ENCODE measurements at places on chromosomes 1 and 21. TPM values are rescaled to one million over a fixed set of nuclear protein-coding genes. Genes with fewer than 3 reads are reported as not detected.

The SLC45A3 gene
- total RNA-seq = 7.0 TPM

The DNAJC11 gene
- total RNA-seq = 65.1 TPM

DNA sequence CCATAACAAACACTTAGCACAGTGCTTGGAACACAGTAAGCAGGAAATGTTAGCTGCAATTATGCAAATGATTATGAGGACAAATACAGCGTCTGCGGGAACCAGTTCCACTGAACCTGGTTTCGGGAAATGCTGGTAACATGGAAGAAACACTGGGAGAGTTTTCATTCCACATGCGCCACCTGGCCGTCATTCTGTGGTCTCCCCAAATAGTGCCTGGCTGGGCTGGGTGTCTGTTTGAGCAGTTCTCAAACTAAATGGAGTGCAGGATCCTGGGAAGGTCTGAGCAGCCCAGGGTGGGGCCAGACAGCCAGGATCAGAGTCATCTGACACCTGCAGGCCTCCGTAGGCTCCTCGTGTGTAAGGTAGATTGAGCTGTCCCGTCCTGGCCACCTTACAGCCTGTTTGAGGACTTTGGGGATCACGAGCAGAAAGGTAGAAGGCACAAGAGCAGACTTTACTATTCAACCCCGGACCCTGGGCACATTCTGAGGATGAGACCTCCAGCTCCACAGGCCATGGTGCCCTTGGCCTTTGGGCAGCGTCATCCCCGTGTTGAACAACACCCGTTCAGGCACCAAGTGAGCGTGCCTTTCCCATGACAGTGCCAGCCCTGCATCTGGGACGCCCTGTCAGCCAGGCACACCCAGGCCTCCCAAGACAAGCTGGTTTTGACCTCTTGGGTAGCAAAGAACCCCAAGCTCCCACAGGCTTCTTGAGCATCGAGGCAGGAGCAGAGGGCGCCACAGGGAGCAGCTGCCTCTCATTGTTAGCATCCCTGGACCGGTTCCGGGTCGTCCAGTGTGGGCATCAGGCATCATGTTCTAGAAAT is 101.9 kb downstream of the PRDM2 start:
- no peak for DNase-seq

DNA sequence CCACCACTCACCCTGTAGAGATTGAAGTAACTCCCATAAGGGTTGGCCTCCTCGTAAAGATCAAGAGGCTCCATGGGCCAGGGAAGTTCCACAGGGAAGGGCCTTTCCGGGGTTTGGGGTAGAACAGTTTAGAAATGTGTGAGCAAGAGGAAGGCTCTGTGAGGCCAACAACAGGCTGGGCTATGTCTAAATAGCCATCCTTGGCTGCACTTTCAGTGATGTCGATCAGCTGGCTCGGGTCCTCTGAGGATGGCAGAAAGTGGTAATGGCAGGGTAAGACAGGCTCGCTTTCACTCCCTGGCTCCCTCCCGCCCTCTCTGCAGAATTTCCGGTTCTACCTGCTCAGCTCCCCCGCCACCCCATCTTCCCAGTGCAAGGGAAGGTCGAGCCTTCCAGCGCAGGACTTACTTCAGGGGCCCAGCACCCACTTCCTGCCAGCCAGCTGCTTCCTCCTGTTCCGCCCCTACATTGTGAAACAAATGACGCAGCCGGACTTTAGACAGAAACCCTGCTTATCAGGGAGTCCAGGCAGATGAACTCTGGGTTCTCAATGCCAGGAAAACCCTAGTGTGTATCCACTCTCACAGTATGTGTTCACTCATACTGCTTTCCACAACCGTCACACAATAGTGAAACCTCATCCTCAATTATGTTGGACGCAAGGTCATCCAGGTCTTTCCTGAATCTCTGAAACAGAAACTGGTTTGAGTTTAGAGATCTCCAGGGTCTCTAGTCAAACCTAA is 7.3 kb downstream of the F11R start:
- DNase-seq = peak; percentile 62

GRCh38 chr1:107782217-107782845 is 182.6 kb downstream of the VAV3 start:
- no peak for DNase-seq

DNA sequence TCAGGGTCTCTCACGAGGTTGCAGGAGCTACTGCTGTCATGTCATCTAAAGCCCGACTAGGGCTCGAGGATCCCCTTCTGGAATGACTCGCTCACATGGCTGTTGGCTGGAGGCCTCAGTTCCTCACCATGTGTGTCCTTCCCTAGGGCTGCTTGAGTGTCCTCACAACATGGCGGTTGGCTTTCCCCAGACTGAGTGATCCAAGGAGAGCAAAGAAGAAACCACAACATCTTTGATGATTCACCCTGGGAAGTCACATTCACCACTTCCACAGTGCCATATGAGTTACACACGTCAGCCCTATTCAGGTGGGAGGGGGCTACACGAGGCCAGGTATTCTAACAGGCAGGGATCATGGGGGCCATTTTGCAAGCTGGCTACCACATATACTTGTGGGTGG is 64.9 kb downstream of the FHAD1 start:
- no peak for DNase-seq

The CRB1 gene
- 0.90 TPM for total RNA-seq

DNA sequence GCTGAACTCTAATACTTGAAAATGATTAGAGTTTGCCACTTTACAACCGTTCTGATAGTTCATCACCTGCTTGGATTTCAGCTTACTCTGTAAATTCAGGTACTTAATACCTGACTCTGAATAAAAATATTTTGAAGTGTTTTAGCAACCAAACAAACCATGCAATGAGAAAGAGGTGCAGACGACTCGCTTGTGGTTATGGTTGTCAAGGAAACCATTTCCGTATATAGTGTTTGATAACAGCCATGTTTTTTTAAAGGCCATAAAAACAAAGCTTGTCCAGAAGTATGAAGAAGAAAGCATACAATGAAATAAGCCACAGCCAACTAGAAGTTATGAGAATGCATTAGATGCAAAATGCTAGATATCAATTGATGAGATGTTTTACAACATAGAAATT is 167.2 kb upstream of the HMCN1 start:
- no peak for DNase-seq

The EFNA1 gene
- total RNA-seq = 92.4 TPM

GRCh38 chr1:95127380-95127779 is 10.2 kb downstream of the TLCD4 start:
- DNase-seq = no peak

- DNase-seq = no peak
Measured at GRCh38 chr1:155012776-155013602, 10.4 kb downstream of the ZBTB7B start.

GRCh38 chr1:153629971-153630370 is 1.7 kb downstream of the S100A1 start:
- DNase-seq = no peak

GRCh38 chr1:13628218-13628617 is 44.6 kb downstream of the PDPN start:
- DNase-seq = no peak

- DNase-seq = no peak
Measured at GRCh38 chr1:212792396-212792908, 758 bp downstream of the TATDN3 start.

GRCh38 chr1:224626042-224626441 is 9.9 kb downstream of the CNIH3 start:
- no peak for DNase-seq

DNA sequence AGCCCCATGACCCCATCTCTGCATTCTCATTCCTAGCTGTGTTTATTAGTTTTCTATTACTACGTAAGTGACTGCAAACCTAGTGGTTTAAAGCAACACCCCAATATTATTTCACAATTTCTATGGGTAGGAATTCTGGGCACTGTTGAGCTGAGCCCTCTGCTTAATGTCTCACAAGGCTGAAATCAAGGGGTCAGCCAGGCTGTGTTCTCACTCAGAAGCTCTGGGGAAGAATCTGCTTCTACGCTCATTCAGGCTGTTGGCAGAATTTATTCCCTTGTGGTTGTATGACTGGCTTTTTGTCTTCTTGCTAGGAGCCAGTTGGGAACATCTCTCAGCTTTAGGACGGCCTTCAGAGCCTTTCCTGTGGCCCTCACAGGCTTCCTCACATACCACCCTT is 181.0 kb downstream of the GIPC2 start:
- DNase-seq = no peak

DNA sequence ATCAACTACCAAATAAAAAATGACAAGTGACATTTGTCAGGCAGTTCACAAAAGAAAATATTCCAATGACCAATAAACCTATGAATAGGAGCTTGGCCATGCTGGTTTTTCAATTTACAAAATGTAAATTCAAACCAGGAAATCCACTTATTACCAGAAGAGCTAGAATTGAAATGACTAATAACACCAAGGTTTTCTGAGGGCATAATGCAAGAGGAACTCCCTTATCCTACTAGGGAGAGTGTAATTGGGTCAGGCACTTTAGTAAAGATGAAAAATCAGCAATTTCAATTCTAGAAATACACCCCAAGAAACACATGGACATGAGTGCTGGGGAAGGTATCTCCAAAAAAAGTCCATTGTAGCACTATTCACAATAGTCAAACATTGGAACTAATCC is 16.7 kb upstream of the TIAM1 start:
- no peak for DNase-seq

DNA sequence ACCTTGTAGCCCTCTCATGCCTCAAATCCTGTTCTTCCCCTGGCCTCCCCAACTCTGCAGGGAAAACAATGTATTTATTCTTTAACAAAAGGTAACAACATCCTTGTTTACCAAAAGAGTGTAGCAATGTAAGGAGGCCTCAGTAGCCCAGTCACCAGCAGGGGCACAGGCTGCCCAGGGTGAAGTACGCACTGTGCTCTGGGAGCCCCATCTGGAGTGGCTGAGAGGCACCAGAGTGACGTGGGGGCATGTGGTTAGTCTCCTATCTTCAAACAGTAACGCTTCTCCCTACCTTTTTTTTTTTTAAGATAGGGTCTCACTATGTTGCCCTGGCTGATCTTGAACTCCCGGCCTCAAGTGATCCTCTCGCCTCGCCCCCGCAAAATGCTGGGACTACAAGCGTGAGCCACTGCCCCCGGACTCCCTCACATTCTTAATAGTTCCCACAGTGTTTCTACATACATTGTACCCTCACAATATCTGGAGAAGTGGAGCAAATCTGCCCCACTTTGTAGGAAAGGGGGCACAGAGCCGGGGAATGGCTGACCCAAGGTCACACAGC is 51.3 kb upstream of the ECE1 start:
- no peak for DNase-seq

Data from mesothelial cell of epicardium (in vitro differentiated cells).